ENCODE measurements at places on chromosomes 1 and 21.

DNA sequence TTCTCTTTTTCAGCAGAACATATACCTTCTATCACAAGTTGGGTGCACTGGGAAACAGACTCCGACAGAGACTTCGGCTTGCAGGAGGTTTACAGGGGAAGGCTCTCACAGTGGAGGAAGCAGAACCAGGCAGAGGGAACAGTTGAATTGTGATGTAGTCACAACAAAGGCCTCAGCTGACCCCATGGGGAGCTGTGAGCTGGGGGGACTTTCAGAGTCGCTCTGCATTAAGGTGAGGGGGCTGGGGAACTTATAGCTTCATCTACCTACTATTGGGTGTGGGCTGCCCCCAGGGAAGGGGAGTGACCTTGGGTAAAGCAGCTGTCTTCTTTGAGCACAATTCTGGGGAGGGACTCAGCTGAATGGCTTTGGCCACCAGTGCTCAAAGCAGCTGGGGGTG is 94.9 kb upstream of the POU3F1 start:
- DNase-seq = no peak

DNA sequence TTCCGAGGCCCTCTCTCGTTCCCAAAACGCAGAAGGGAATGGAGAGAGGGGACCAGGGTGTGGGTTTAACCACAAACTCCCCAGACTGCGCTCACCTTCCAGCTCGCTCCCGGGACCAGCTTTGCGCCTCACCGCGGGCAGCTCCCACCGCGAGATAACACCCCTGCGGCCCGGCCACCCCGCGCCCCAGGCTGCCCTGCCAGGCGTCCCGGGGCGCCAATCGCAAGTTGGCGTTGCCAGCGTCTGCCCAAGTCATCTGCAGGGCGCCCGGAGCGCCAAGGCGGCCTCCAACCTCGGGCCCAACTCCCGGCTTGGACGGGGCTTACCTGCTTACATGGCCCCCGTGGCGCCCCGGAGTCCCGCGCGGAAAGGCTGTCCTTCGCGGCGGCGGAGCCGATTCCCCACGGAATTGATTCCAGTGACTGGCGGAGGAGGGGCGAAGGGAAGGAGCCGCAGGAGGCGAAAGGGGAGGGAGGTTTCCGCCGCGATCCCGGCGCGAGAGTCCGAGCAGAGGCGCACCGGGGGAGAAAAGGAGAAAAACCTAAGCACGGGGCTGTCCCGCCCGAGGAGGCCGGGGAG is 456 bp downstream of the PTPN14 start:
- no peak for DNase-seq

DNA sequence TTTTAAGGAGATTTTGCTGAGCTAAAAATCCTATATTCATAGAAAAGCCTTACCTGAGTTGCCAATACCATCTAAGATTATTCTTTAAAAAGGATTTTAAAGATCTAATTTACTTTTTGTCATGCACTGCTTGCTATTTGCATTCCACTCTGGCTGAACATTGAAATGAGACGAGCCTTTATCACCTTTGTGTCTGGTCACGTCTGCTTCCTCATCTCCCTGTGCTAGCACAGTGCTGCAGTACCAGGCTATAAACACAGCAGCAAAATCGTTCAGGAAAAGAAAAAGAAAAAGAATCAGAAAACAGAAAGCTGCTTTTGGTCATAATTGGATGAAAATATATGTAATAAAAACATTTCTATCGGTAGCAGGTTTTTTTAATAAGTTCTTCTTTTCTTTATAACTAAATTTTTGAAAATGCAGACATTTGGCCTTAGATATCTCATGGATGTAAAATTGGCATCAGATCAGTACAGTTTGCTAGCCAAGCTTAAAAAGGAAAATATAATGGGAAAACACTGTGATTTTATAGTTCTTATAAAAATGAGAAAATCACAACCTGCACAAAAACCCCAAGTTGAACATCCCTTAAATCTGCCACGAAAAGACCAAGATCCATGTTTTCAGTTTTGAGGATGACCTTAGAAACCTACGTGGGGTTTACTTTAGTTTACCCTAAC is 735.7 kb upstream of the CXADR start:
- DNase-seq = no peak

GRCh38 chr1:84736445-84736844 is 46.2 kb upstream of the SSX2IP start:
- DNase-seq = no peak

DNA sequence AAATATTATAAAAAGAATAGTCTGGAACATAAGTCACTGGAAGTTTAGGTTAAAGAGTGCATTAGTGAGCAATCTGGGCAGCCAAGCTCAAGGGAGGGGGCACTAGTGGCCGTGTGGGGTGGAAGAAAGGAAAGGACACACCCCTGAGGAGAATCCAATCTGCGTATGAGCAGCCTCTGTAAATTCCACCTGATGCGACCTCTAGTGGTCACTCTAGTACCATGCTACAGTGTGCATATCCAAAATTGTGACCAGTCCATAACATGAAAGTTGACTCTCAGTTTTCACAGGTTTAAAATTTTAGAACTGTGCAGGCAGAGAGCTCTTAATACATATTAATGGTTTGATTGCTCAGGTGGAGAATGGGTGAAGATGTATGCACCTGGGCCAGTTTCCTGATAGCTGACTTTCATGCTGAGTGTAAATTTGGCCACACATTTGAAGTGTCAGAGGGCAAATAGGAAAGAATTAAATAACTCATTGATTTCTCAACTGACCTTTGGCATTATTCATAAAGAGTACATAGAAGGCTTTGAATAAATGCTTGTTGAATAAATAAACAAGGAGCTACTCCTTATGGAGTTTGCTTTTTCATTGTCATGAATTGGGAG is 105.9 kb upstream of the C21orf91 start:
- no peak for DNase-seq
